ENCODE measurements at places on chromosomes 2 and 18.

- DNase-seq: no peak
Measured at GRCh38 chr2:235229236-235229635, 264.6 kb upstream of the AGAP1 start.

- DNase-seq: no peak
Measured at GRCh38 chr18:79641722-79642497, 37.7 kb upstream of the CTDP1 start.

DNA sequence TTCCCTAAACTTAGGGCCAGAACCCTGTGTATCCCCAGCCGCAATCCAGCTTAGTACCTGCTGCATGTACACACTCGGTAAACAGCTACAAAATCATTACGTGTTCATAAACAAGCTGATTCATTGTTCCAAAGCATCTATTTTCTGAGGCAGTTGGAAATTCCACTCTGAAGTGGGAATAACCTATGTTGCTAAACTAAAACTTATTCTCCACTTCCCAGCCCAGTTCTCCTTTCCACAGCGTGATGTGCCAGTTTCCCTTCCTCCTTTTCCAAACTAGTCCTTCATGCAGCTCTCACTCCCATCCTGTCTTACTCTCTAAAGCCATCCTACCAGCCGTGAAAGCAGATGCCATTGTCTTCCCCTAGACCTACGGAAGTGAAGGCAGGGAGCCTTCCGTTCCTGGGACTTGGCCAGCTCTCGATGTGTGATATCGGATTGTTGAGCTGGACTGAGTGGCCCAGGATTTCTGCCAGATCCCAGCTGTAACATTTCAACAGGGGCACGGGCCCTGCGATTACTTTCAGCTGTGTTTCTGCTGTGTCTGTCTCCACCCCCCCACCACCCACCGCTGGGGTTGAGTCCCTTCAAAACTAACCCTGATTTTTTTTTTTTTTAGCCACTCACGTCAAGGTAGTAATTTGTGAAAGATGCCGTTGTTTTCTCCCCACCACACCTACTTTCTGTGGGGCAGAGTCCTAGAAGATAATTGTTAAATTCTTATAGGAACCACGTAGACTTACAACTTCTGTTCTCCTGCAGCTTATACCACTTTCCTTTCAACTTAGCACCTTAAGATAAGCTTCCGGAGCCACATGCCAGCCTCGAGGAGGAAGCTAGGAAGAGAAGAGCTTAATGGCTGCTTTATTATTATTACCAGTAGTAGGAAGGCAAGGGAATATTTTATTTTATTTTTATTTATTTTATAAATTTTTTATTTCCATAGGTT, 100.9 kb downstream of the CRIM1 start:
- DNase-seq: no peak

DNA sequence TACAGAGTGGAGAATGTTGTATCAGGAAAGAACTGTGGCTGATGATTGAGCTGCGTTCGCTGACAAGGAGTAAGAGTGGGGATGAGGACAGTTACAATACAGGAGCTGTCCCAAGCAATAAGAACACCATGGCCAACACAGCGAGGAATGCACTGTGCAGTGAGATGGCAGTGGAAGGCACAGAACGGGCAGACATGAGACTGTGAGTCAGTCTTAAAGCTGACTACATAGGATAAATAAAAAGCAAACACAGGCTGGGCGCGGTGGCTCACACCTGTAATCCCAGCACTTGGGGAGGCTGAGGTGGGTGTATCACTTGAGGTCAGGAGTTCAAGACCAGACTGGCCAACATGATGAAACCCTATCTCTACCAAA, 89.8 kb downstream of the CABYR start:
- DNase-seq: no peak

DNA sequence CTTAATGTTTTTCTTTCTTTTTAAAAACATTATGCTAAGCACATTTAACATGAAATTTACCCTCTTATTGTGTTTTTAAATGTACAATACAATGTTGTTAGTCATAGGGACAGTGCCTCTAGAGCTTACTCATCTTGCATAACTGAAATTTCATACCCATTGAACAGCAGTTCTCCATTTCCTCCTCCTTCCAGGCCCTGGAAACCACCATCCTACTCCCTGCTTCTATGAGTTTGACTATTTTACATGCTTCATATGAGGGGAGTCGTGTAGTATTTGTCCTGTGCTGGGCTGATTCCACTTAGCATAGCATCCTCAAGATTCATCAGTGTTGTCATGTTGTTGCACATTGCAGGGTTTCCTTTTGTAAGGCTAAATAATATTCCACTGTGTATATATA, 92.6 kb downstream of the SPATS2L start:
- DNase-seq: no peak

DNA sequence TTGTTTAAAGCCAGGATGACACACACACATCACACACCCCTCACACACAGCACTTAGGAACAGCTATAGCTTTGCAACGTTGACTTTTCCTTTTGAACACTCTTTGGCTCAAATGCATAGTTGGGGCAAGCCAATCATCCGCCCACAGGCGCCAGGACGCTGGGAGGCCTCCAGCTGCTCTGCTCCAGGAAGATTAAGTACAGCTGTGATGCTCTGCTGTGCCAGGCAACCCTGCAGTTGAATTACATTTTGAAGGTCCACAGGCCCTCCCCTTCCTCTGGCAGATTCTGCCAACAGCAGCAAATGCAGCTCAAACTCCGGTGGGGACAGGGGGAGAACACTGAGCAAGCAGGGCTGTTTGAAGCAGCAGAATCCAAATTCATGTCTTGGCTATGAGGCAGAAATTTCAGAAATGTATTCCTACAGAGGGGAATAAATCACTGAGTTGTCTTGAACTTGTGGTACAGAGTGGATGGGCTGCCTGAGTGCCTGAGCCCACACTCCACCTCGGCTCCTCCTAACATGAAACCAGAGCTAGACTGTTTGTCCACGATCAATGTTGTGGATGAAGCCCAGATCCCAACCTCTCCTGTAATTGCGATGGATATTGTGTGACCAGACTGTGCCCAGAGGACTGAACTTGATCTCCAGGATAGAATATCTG, 86.5 kb upstream of the PPP1CB start:
- DNase-seq: no peak

DNA sequence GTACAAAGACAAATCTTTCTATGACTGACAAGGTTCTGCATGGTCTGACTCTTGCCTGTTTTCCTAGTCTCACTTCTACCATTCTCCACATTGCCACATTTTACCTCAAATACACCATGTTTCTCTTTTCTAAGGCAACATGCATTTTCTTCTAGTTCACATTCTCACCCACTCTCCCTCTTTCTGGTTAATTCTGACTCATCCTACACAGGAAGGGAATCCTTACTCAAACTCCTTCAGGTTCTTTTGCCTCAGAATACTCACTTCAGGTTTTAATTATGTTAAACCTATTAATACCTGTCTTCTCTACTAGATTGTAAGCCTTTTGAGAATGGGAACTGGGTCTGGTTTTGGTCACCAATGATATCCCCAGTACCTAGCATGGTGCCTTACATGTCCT, 47.2 kb downstream of the MAP2 start:
- peak; percentile 11 for DNase-seq

DNA sequence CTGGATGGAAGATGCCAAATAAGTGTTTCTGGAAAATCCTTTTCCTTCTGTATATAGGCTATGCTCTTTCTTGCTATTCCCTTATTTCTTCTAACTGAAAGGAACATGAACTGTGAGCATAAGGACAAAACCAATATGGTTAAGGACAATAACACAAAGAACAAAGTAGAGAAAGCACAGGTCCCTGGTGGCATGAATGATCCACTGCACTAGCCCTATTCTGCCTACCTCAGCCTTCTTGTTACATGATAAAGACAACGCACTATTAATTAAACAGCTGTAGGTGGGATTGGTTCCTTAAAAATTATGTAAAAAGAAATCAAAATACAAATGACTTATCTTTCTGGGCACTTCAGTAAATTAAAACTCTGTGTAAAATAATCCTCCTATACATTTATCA, 1.9 kb upstream of the WDR75 start:
- DNase-seq: peak; percentile 25

GRCh38 chr18:61893309-61893970, 633 bp upstream of the RNF152 start:
- DNase-seq: no peak

- peak; percentile 43 for DNase-seq
Measured at GRCh38 chr2:114122930-114123329, 233.0 kb downstream of the ACTR3 start.

GRCh38 chr18:2139691-2140090, 431.6 kb downstream of the METTL4 start:
- DNase-seq: no peak

DNA sequence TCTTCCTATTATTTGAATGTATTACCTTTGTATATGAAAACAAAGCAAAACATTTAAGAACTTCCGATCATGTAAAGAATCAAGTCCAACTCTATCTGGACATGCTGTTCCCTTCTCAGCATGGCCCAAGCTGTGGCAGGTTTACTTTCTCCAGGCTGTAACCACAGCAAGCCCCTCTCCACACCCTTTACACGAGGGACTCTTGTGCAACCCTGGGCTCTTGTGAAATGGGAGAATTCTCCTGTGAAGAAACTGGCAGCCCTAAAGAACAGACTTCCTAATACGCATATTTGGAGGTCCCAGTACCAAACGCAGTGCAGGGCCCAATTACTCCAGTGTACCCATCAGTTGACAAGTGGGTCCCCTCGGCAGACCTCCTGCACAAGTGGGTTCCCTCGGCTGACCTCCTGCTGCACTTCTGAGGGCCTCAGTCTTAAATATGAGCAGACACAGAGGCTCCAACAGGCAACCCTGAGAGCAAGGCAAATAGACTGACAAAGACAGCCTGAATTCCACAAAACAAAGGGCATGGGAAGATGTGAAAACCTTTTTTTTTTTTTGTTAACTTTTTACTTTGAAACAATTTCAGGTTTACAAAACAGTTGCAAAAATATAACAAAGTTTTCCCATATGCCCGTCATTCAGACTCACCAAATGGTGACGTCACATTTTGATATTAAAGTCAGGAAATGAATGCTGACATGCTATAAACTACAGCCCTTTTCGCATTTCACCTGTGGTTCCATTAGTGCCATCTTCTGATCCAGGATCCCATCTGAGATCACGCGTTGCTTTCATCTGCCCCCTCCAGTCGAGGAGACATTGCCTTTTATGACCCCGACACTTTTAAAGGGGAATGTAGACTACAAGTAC, 78.2 kb downstream of the FBXO15 start:
- DNase-seq: peak; percentile 10

- DNase-seq: no peak
Measured at GRCh38 chr2:150267651-150268415, 219.6 kb downstream of the RND3 start.

Measured in OCI-M1 (cell line).